ENCODE measurements at places on chromosomes 7 and 10.

DNA sequence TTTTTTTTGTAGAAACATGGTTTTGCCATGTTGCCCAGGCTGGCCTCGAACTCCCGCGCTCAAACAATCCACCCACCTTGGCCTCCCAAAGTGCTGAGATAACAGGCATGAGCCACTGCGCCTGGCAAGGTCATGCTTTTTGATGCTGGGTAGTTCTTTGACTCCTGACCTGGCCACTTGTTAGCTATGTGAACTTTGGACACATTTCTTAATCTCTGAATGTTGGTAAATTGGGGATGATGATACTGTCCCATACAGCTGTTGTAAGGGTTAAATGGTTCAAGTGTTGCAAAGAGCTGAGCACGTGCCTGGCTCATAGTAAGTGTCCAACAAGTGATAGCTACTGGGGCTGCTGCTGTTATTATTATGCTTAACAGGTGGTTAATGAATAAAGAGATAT is 2.3 kb downstream of the ZNHIT1 start:
- no peak for DNase-seq

- DNase-seq: no peak
These were observed 20.6 kb downstream of the TMEM273 start for GRCh38 chr10:49167425-49168170.

- no peak for DNase-seq
These were observed 33.1 kb downstream of the PPIF start for GRCh38 chr10:79380125-79380945.

- no peak for DNase-seq
These were observed 423.6 kb downstream of the PHTF2 start for GRCh38 chr7:78222001-78222751.

DNA sequence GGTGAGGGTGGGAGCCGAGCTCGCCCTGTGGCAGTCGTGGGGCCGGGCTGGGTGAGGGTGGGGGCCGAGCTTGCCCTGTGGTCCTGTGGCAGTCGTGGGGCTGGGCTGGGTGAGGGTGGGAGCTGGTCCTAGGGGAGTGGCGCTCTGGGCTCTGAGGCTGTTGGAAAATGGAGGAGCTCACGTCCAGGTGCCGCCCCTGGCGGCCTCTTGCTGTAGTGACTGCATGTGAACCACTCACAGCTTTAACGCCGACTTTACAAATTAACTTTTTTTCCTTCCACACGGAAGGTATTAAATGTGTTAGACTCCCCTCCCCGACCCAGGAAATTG is 312.6 kb downstream of the WDR37 start:
- no peak for DNase-seq

- no peak for DNase-seq
These were observed 509.5 kb downstream of the PLXNA4 start for GRCh38 chr7:132066761-132067171.

GRCh38 chr7:37442268-37442667 is 6.4 kb downstream of the ELMO1 start:
- DNase-seq: no peak

DNA sequence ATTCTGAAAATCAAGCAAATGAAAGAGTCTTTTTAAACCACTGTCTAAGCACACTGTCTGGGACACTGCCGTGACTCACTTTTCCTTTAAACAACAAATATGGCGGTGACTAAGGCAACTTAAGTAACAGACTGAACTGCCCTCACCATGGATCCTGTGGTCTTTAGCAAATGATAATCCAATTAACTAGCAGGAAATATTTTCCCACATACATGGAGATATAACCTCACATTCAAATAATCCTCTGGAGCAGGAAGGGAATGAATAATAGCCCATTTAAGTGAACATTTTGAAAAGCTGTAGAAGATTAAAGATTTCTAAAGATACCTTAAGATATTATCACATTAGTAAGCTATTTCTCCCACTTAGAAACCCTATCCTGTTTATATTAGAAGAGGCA is 40.3 kb upstream of the LRRC17 start:
- no peak for DNase-seq

DNA sequence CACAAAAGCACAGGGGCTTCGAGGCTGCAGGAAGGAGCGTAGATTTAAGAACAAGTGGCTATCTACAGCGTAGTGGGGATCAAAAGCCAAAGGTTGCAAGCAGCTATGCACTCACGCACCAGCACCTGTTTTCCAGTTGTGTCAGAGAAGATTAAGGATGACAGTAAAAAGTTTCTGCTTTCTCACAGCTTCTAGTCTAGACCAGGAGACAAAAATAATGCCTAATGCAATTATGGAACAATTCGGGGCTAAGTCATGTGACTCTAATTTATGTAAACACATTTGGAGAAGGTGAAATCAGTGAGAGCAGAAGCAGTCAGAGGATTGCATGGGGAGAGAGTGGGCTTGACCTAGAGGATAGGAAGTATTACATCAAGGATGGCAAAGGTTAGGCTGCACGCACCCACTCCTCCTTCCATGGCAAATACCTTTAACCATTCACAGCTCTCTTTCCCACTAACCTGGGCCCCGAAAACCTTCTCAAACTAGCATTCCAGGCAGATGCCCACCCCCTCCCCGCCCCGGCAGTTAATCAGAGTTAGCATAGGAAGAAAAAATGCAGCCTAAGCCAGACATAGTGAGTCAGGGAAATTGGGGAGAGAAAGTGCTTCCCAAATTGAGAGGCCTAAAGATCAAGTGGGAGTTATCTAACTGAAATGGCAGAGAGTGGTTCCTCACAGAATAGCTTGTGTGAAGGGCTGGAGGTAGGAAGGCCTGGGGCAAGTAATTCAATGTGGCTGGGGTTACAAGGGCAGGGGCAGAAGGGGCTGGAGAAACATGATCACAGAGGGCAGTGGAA is 48.2 kb upstream of the GPAM start:
- no peak for DNase-seq

DNA sequence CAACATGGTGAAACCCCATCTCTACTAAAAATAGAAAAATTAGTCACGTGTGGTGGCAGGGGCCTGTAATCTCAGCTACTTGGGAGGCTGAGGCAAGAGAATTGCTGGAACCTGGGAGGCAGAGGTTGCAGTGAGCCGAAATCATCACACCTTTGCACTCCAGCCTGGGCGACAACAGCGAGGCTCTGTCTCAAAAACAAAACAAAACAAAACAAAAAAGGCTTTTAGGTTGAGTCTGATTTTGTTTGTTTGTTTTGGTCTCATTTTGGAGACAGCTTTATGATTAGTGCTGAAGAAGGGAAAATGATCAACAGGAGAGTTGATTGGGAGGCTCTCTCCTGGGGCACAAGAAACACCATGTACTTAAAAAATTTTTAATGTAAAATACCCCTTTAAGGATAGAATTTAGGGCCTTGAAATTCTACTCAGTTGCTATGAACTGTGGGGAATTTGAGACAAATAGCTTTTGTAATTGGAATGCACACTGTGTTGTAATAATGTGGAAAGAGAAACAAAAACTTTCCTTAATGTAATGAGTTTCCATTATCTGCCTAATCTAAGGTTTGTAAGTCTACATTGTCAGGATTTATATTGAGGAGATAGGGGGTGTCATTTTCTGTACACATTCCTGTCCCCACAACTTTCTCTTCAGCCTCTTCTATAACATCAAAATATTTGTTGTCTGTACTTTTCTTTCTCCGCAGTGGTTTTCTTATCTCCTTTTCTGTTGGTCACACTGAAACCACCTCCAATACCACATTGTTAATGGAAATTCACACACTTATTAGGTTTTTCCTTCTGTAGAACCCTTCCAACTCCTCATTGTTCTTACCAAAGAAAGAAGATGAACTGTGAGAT is 41.3 kb downstream of the ARID5B start:
- no peak for DNase-seq

- no peak for DNase-seq
These were observed 7.8 kb downstream of the HTRA1 start for GRCh38 chr10:122468926-122469781.

DNA sequence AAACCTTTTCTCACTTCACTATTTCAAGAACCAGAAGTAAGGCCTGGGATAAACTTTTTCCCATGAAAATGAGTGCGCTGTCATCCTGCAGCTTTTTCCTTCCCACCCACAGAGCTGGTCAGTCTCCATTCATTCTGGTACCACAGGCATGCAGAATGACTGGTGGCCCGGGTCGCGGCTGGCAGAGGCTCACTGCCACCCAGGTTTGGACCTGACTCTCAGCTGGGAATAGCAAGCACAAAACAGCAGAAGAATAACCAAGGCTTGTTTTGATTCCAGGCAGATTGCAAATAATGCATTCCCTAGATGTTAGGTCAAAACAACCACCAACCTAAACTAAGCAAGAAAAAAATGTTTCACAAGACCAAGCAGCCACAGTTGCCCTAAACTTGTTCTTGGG is 190.5 kb upstream of the NRP1 start:
- no peak for DNase-seq

DNA sequence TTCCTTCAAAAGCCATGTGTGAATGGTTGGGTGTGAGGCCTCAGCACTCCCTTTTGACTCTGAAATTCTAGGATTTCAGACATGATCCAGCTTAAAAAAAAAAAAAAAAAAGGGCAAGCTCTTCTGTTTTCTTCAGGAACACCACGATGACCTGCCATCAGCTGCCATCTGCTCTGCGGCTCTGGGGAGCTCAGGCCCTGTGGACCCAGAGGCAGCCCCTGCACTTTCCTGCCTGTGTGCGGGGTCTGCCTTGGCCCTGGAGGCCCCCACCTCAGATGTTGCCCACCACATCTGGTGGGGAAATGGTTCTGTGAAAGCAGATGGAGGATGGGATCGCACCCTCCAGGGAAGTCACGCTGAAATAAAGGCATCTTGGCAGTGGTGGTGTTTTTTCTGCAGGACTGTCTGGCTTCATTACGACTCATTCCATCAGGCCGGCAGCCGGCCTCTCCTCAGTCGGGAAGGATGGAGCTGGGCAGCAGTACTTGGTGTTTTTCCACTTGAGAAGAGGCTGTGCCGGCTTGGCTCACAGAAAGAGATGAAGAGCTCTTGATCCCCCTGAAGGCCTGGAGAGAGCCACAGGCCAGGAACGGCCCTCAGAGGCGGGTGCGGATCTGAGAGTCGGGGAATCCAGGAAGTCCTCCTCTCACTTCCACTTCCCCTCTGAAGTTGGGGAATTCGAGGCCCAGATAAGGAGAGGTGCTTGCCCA is 66.1 kb upstream of the AQP1 start:
- no peak for DNase-seq

DNA sequence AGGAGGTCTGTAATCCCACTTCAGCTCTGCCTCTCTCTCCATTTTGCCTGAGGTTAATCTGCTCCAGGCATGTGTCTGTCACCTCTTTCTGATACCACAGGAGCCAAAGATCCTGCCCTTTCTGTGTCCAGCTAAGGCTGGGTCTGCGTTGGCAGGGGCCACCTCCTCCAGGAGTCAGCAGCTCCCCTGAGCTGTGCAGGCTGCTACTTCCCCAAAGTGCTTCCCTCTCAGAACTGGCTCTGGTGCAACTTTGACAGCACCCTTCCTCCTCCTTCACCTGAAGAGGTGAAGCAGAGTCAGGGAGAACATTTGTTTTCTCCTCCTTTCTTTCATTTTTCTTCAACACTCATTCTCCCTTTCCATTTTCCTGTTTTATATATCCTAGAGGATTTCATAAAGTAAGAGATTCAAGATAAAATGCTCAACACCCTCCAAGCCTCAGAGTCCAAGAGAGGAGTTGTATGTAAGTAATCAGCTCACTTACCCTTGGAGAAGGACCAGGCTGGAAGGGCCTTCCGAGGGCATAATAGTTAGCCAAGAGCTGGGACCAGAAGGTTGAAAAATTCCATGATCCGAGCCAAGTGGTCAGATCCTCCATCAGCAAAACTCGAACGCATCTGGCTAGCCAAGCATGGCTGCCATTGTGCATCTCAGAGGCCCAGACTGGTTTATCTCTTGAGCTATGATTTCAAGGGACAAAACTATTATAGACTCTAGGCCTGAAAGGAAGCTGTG is 257.3 kb downstream of the PTEN start:
- DNase-seq: no peak

- no peak for DNase-seq
These were observed 511.0 kb downstream of the GFRA1 start for GRCh38 chr10:115762029-115762428.

- DNase-seq: no peak
These were observed 19.9 kb downstream of the ITPRIP start for GRCh38 chr10:104318326-104318725.

DNA sequence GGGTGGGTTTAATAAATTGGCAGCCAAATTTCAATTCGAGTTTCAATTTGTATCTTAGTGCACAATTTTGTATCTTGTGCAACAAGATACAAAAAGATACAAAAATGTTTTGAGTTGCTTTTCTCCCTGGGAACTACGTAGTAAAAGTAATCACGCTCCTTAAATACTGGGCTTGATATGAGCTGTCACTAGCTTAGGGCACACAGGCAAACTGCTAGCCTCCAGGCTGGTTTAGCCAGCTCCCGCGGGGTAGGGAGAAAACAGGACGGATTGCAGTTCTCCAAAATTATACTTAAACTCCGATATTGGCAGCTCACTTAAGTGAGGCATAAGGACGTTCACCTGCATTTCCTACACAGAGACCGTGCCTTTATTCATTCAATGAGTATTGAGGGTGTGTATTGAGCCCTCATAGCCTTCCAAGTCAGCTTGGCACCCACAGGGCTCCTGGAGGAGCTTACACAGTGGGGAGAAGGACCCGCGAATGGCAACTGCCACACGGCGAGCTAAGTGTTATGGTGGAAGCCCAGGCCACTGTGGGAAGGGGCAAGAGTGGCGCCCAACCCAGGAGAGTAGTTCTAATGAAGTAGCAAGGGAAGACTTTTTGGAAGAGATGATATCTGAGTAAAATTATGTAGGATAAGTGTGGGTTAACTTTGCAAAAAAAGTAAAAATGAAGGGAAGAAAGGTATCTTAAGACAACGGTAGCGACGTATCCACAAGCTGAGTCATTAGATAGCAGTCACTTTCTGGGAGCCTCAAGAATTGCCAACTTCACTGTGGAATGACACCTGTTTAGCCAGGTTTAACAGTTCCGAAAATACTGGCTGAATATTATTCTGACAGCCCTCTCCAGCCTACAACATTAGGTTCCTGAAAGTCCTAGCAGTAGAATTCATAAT is 1.6 kb upstream of the EPC1 start:
- no peak for DNase-seq

DNA sequence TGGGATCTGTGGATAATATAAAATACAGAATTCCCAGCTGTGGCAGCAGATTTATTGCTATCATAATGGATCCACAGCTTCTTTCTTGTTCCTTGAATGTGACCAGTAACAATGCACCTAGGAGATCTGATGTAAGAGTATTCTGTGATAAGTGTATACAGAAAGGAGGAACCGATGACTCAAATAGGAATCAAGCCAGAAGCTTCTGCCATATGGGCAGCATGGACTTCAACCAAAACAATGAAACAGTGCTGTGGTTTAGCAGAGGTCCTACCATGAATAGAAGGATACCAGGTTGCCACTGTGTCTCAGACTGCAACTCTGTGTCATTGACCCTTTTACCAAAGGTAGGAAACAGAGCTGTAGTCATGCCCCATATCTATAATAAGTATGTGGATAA is 81.8 kb downstream of the PTPRZ1 start:
- no peak for DNase-seq

- DNase-seq: no peak
These were observed 186.8 kb downstream of the USP6NL start for GRCh38 chr10:11424456-11425295.

- DNase-seq: no peak
These were observed 32.1 kb downstream of the KMT2C start for GRCh38 chr7:152403726-152404125.

GRCh38 chr10:110880012-110880411 is 8.3 kb downstream of the PDCD4 start:
- DNase-seq: no peak

All from stimulated activated CD4-positive, alpha-beta T cell treated with anti-CD3 and anti-CD28 coated beads, Interleukin-1b, Interleukin-23, amount 100 ng/mL, for 1 hour (primary cell).